Thoracic aorta (tissue), 2 donors: ENCODE measurements at places on chromosomes 13 and 19. TPM values are rescaled to one million over a fixed set of nuclear protein-coding genes. Genes with fewer than 3 reads are reported as not detected.
A peak's percentile ranks its signal among the peaks of the same experiment; 100 is the strongest.

Gene NTN5
- 2.8 TPM for total RNA-seq

Gene UBE2L5
- not detected for total RNA-seq

Gene FAM124A
- 4.2 TPM for total RNA-seq

- H3K4me1 ChIP-seq, result no peaks in the 10 kb centered on the region
- H3K27me3 ChIP-seq, result no peaks in the 10 kb centered on the region
- no peak for DNase-seq
- H3K27ac ChIP-seq, result no peak overlapping the region
Measured at GRCh38 chr13:43166644-43167457, 143.5 kb downstream of the DNAJC15 start.

GRCh38 chr19:7348587-7349230, at the start of gene ARHGEF18:
TSS of gene ARHGEF18 (plus strand) at chr19:7348937. CDS start at chr19:7362891, 13,954 bp downstream.
- H3K4me3 ChIP-seq, result peak within 1 kb of the TSS; percentile 15
- DNase-seq, result no peak
- no peaks in the 10 kb centered on the region for H3K36me3 ChIP-seq
- H3K4me1 ChIP-seq, result no peaks in the 10 kb centered on the region

GRCh38 chr13:30673669-30674521, 56.2 kb downstream of the USPL1 start:
- H3K4me3 ChIP-seq, result peak overlapping the region; percentile 74
- H3K4me1 ChIP-seq, result peaks cover 5% of the 10 kb centered on the region
- DNase-seq, result peak; percentile 61
- no peaks in the 10 kb centered on the region for H3K36me3 ChIP-seq
- H3K27ac ChIP-seq, result peak overlapping the region; percentile 79
